ENCODE measurements at places on chromosomes 2 and 18.

- no peak for DNase-seq
Observed at GRCh38 chr18:76528477-76529432, 33.7 kb upstream of the ZNF516 start.

DNA sequence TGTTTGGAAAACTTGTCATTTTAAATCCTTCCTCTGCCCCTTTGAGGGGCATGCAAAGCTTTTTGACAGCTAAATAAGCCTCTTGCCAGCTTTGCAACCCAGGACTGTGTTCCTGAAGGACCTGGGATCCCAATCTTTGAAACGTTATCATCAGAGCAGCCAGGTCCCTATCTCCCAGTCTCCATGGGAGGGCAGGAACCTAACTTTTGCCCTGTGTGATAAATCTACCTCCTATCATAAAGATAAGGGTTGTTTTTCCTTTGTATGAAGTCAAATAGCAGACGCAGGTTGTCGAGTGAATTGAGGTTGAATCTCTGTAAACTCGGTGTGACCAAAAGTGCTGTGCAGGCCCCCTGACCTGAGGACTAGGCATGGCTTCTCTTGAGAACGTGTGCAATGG is 30.1 kb downstream of the TPRKB start:
- no peak for DNase-seq

- no peak for DNase-seq
Observed at GRCh38 chr18:13450289-13451212, 232.0 kb downstream of the LDLRAD4 start.

DNA sequence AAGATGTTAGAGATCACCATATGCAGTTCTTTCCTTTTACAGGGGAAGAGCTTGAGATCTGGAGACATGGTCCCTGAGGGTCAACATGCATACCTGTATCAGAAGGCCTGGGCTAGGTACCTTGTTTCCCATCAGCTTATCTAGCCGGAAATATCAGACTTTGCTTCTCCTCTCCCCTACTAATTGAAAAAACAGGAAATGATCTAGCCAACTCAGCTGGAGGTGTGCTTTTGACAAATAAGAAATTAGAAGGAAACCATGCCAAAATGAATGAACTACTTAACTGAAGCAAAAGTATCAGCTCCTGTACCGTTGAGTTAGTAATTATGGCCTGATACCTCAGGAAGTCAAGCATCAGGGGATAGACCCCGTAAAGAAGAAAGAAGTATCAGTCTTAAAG is 20.4 kb downstream of the PKP4 start:
- no peak for DNase-seq

DNA sequence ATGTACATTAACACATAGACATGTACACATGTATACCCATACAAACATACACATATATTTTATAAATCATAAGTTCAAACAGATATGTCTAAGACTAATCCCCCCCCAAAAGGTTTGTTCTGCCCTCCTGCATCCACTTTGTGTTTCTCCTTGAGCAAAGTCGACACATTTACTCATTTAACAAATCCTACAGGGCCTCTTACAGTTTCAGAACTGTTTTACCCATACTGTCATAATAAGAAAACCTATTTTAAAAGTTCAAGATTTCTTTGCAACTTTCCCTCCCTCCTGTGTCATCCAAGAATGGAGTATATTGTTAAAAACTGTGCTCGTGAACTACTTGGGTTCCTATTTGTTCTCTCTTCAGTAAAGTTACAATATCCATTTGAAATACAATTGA is 166.7 kb downstream of the L3MBTL4 start:
- DNase-seq, result no peak

DNA sequence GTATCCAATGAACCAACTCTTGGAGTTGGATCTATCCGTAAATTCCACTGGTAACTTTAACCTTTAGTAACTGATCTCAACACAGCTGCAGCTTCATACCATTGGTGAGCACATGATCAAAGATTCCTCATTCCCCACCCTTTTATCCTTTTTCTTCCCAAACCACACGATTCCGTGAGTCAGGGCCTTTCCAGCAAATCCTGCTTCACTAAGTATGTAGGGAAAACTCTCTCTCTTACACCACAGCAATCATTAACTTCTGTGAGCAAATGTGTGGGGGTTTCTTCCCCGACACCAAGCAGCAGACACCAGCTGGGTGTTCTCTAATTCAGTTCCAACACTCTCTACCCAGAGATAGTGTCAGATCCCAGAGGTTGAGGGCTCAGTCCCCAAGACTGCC is 23.5 kb downstream of the ELP2 start:
- DNase-seq, result no peak

GRCh38 chr2:28643327-28643726 is 108.3 kb upstream of the PPP1CB start:
- no peak for DNase-seq

DNA sequence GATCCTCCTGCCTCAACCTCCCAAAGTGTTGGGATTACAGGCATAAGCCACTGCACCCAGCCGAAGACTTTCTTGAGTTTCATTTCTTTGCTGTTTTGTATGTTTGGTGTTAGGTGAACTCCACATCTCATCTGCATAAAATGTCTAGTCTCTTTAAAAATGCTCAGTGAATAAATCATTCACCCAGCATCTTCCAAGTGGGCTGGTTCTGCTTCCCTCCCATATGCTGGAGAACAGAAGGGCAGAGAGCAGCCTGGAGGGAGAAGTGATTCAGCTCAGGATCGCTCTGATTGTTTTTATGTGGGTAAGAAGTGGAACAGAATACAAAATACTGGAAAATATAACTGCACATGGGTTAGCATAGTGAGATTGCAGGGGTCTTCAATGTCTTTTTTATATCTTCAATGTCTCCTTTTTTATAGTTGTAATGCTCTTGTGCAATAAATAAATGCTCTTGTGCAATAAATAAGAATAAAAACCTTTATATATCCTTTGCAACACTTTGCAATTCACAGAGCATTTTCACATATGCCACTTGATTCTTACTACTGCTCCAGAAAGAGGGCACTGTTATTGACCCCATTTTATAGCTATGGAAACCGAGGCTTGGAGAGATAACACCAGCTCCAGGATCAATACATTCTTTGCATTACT is 253.0 kb upstream of the NCKAP5 start:
- no peak for DNase-seq

GRCh38 chr2:232030229-232030628 is 68.7 kb downstream of the DIS3L2 start:
- no peak for DNase-seq

GRCh38 chr2:38123911-38124310 is 48.0 kb upstream of the CYP1B1 start:
- no peak for DNase-seq

- no peak for DNase-seq
Observed at GRCh38 chr2:173957517-173957916, 7.7 kb downstream of the SP3 start.

GRCh38 chr2:104746299-104746698 is 107.6 kb upstream of the POU3F3 start:
- no peak for DNase-seq

DNA sequence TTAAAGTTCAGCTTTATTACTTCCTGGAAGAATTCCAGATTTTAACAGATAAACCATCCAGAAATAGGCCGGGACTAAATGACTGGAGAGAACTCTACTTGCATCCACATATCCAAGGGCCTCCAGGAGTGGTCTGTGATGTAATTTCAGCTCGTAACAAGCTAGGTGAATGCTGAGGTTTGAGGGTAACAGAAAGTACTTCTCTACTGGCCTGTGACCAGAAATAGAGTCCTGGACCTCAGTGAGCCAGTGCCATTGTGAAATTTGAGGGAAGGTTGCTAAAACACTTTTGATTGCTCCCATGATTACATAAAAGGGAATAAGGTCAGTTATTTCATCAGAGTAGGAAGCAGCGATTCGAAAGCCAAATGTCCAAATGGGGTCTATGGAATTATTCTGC is 158.1 kb downstream of the DOCK10 start:
- no peak for DNase-seq

DNA sequence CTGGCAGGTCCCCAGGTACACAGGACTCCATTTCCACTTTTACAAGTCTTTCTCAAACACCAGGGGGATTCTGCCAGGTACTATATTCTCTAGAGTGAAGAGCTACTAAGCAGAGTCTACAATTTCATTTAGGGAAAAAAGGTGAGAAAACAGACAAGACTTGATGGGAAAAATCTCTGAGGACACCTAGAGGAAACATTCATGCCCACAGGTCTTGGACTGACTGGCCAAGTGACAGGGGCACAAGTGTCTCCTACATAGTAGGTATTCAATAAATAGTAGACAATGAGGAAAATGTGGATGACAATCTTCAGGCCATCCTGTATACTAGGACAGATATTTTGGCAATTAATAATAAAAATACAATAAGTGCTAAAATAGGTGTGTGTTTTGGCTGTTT is 228.6 kb downstream of the CLIP4 start:
- DNase-seq, result no peak

DNA sequence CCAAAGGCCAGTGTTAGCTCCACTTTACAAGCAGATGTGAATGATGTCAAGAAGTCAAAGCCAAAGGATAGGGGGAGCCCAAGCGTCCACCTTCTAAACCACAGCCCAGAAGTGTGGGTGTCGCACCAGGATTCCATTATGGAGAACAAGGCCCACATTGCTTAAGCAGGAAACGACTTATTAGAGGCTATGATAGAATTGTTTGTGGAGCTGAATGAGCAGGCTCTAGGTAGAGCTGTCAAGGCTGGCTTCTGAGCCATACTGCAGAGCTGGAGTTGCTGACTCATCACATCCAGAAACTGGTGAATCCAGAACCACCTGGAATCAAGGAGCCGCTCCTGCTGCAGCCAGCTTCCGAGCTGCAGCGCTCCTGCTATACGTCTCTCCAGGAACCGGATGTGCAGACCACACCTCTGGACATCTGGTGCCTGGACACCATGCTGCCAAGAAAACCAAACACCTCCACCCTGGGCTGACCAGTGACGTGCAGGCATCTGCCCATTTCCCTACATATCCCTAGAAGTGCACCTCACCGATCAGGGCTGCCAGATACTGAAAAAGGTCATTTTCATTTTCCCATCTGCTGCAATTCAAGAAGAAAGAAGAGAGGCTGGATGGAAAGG is 6.2 kb upstream of the TWIST2 start:
- DNase-seq, result no peak

GRCh38 chr2:61784643-61785042 is 69.2 kb downstream of the FAM161A start:
- DNase-seq, result peak; percentile 8

DNA sequence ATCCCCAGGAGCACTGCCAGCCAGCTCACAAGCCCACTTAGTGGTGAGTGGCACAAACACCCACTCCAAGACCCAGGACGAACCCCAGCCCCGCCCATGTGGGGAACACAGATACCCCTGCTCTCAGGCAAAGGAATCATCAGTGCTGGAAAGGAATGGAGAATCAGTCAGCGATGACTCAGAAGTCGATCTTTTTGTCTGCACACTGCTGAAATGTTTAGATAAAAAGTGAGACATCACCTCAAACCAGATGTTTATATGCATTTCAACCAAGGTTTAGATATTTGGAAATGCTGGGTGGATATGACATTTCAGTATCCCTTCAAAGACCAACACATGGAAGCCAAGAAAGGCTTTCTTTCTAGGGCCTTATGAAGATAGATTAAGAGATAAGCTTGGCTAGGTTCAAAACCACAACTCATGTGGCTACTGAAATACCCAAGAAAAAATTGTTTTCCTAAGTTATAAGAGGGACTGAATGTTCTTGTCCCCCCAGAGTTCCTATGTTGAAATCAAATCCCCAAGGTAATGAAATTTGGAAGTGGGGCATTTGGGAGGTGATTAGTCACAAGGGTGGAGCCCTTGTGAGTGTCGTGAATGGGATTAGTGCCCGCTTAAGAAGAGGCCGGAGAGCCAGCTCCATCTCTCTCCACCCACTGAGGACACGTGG is 43.7 kb downstream of the POU3F3 start:
- no peak for DNase-seq

GRCh38 chr2:240250985-240251847 is 110.8 kb upstream of the OTOS start:
- DNase-seq, result no peak

DNA sequence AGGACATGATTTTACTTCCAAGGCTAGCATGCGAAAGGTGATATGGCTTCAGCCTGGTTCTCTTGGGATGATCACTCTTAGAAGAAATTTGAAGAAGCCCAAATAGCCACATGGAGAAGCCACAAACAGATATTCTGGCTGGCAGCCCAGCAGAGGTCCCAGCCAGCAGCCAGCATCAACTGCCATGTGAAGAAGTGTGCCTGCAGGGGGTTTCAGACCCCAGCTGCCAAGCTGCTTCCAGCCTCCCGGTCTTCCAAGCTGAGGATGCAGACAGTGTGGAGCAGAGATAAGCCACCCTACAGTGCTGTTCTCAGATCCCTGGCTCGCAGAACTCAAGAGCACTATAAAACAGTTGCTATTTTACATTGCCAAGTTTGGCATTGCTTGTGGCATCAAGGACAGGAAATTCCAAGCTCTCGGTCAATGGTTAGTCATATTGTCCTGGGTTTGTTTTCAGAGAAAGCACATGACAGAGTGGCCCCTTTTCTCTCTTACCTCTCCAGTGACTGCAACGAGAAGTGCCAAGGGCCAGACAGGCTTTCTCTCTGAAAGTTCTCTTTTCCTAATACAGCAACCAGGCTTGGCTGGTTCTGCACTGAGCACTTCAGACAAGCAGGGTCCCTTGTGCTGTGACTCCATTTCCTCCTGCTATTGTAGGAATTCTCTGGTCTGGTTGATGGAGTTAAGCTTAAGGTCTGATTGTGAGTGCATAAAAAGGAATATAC is 223.7 kb downstream of the ANKRD30B start:
- DNase-seq, result no peak

- DNase-seq, result peak; percentile 53
Observed at GRCh38 chr2:172086241-172087206, 1.2 kb downstream of the DLX1 start.

DNA sequence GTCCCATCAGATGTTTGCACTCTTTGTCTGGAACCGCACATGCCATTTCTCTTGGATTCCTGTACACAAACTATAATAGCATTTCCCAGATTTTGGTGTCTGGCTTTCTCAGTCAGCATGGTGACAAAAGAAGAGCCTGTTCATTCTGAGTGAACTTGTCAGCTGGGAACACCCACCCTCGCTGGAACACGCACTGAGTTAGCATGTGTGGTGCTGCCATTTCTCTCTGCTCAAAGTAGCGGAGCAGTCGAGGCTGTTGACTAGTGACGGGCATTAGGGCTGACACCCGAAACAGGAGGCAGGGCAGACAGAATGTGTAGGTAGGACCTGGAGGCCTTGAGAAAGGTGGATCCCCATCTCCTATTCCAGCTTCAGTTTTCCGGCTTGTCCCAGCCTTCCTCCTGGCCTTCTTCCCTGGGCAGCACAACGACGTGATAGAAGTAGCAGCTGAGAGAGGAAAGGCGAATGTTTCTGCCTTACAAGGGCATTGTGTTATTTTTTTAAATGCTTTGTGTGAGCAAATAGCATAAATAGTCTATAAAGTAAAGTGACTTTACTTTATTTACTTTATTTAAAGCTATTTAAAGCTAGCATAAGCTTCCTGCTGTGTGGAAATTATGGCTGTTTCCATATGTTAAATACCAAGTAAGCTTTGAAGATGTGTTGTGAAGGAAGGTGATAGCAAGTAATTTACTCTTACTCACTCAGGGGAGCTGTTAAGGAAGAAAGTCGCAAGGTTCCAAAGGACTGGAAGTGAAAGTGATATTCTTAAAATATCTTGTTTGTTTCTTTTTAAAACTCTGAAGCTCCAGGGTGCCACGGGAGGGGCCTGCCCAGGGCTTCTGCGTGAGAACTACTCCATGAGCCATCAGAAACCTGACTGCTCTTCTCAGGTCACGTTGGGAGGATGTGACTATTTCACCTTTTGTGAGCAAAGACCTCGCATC is 272.6 kb downstream of the NEDD4L start:
- DNase-seq, result no peak

Measured in activated CD4-positive, alpha-beta T cell treated with anti-CD3 and anti-CD28 coated beads, Interleukin-2, Interleukin-4, amounts not matched to agents 100 ng/mL and 50 ng/mL, durations not matched to agents 16 hours and 8 hours (primary cell).